ENCODE measurements at places on chromosomes 5 and 9. TPM values are rescaled to one million over a fixed set of nuclear protein-coding genes. Genes with fewer than 3 reads are reported as not detected.

DNA sequence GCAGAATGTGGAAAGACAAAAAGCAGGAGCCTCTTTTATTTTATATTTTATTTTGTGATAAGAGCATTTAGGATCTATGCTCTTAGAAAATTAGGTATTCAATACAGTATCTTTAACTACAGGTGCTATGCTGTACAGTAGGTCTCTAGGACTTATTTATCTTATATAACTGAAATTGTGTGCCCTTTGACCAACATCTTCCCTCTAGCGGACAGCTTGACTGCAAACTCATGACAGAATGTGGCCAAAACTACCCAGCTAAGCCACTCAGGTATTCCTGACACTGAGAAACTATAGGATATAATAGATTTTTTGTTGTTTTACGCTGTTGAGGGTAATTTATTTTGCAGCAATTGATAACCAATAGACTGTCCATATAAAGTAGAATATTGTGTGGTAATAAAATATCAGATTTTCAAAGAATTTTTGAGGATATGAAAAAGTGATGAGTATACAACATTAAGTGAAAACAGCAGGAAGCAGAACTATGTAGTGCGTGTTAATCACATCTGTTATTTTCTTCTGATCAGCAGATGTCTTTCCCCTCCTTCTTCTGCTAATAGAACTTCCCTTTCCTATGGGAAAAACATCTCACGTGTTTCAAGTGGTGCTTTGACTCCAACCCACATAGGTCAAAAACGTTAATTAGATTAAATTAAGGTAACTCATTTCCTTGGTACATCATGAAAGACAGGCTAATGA, 69.9 kb upstream of the SELENOP start:
- H3K27ac ChIP-seq = no peak overlapping the region
- no peak overlapping the region for H3K4me3 ChIP-seq
- no peaks in the 10 kb centered on the region for H3K36me3 ChIP-seq
- no peak for DNase-seq

DNA sequence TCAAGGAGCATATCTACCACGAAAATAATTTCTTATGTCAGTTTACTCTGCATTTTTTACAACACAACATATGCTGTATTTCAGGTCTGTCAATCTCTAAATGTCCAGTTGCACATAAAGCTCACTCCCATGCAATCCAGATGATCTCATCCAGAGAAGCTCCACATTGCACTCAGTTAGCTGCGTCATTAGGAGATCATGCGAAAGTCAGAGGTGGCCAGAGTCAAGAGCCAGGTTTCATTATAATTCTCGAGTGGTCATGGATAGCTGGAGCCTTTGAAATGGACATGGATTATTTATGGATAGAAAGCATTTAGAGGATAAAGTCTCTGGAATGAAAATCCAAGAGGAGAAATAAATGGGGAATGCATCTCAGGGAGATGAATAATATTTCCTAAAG, 232.3 kb downstream of the GAS1 start:
- H3K36me3 ChIP-seq = no peaks in the 10 kb centered on the region
- no peaks in the 10 kb centered on the region for H3K4me1 ChIP-seq
- H3K27ac ChIP-seq = no peak overlapping the region

DNA sequence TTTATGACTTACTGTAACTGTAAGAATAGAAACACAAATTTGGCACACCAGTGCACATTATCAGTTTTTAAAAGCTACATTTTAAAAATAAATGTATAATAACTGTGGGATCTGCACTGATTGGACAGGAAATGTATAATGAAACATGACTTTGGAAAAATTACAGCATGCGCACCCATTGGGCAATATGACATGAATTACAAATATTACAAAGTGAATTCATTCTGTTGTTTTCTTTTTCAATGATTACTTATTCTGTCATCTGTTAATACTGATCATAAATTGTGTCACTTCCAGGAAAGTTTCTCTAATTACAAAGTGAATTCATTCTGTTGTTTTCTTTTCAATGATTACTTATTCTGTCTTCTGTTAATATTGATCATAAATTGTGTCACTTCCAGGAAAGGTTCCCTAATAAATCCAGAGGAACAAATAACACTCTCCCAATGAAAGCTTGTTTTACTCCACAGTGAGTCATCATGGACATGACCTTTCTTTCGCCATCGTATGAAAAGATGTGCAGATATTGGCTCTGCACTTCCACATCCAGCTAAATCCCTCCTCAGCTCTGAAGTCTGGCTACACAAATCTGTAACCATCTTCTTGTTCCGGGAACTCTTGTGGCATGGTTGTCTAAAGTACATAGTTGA, 297.0 kb upstream of the HAPLN1 start:
- no peaks in the 10 kb centered on the region for H3K27me3 ChIP-seq
- no peak for DNase-seq
- no peaks in the 10 kb centered on the region for H3K36me3 ChIP-seq
- H3K4me3 ChIP-seq = no peak overlapping the region
- no peak overlapping the region for H3K27ac ChIP-seq

GRCh38 chr9:124415852-124416484, 726 bp upstream of the PSMB7 start:
- H3K27me3 ChIP-seq = no peaks in the 10 kb centered on the region
- H3K27ac ChIP-seq = peak overlapping the region; percentile 25
- H3K36me3 ChIP-seq = no peaks in the 10 kb centered on the region

DNA sequence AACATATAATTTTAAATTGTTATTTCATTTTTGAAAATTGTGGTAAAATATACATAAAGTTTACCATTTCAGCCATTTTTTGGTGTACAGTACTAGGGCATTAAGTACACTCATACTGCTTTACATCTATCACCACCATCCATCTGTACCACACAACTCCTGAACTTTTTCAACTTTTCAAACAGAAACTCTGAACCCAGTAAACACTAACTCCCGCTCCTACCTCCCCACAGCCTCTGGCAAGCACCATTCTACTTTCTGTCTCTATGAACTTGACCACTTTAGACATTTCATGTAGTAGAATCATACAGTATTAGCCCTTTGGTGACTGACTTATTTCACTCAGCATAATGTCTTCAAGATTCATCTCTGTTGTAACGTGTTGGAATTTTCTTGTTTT, 8.4 kb upstream of the SLC45A2 start:
- no peak overlapping the region for H3K27ac ChIP-seq
- no peak for DNase-seq
- H3K4me1 ChIP-seq = no peaks in the 10 kb centered on the region
- H3K27me3 ChIP-seq = no peaks in the 10 kb centered on the region
- no peak overlapping the region for H3K4me3 ChIP-seq
- peaks cover 3% of the 10 kb centered on the region for H3K36me3 ChIP-seq

Gene COL15A1
- total RNA-seq = 3.4 TPM

GRCh38 chr9:74413876-74414275, 83.3 kb upstream of the RORB start:
- H3K27me3 ChIP-seq = no peaks in the 10 kb centered on the region
- no peak for DNase-seq
- no peaks in the 10 kb centered on the region for H3K4me1 ChIP-seq
- H3K27ac ChIP-seq = no peak overlapping the region

GRCh38 chr5:139392678-139393496, 2.0 kb downstream of the PROB1 start:
- H3K36me3 ChIP-seq = no peaks in the 10 kb centered on the region
- DNase-seq = no peak
- H3K27ac ChIP-seq = peak overlapping the region; percentile 1

DNA sequence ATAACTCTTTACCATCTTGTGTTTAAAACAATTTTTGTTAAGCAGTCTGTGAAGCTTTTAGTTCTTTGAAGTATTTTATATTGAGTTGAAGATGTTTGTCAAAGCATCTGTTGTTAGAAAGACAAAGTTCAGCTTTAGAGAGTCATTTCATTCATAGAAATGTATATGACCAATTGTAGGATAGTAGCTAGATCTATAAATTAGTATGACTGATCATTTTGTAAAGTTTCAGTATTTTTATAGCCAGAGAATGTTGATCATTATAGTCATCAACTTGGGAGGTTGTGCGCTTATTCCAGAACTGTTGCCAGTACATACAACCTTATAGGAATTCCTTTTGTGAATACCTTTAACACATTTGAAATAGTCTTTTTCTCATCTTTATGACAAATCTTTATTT, 5.2 kb downstream of the NIPBL start:
- DNase-seq = no peak
- no peak overlapping the region for H3K4me3 ChIP-seq
- no peaks in the 10 kb centered on the region for H3K36me3 ChIP-seq
- H3K4me1 ChIP-seq = peaks cover 28% of the 10 kb centered on the region
- H3K27me3 ChIP-seq = no peaks in the 10 kb centered on the region

Gene ACOT12
- total RNA-seq = not detected

DNA sequence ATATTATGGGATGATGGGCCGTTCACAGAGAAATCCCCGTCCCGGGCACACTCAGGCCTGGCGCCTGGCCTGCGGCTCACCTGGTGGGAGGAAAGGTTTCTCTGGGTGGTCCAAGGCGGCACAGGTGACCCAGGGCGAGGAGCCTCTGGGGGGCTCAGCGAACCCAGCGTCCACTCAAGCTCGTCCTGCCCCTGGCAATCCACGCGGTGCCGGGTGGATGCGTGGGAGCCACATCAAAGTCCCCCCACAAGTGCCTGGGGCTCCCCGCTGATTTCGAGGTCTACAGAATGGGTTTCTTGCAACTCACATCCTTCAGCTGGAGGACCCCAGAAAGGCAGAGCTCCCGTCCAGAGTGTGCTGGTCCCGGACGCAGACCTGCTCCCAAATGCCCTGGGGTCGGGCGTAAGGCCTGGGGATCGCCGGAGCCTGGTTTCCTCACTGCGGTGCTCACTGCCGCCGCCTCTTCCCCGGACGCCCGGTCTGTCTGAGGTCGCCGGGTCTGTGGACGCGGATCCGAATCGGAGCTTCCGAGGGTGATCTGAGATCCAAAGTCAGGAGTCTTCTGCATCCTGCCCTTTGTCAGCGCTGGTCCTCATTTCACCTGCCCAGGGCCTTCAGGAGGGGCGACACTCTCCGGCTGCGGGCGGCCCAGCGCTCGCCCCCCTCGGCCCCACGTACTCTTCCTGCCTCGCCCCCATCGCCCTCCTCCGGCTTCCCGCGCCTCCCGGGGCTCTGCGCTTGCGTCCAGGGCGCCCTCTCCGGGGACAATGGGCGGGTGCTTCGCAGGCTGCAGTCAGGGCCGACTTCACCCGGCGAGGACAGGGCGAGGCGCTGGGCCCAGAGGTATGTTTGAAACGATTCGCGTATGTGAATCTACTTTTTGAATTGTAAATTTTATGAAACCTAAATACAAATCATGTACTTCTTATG, 20.0 kb upstream of the RUFY1 start:
- H3K27ac ChIP-seq = peak overlapping the region; percentile 50
- peaks cover 9% of the 10 kb centered on the region for H3K27me3 ChIP-seq
- peak overlapping the region; percentile 22 for H3K4me3 ChIP-seq
- peaks cover 6% of the 10 kb centered on the region for H3K4me1 ChIP-seq
- no peak for DNase-seq

- H3K4me3 ChIP-seq = no peak overlapping the region
- no peaks in the 10 kb centered on the region for H3K4me1 ChIP-seq
- DNase-seq = no peak
- H3K27ac ChIP-seq = no peak overlapping the region
- no peaks in the 10 kb centered on the region for H3K27me3 ChIP-seq
- H3K36me3 ChIP-seq = no peaks in the 10 kb centered on the region
These were observed 60.1 kb downstream of the CCDC171 start for GRCh38 chr9:15612962-15613361.

GRCh38 chr5:59637884-59638580, 255.5 kb downstream of the PDE4D start:
- no peaks in the 10 kb centered on the region for H3K36me3 ChIP-seq
- no peak overlapping the region for H3K27ac ChIP-seq
- H3K27me3 ChIP-seq = no peaks in the 10 kb centered on the region
- no peak overlapping the region for H3K4me3 ChIP-seq

Gene IFNA17
- not detected for total RNA-seq
